Right hindlimb (tissue), 1 donor: ENCODE measurements at places on chromosomes 4 and X.

GRCh38 chr4:147753047-147753446 is 21.2 kb downstream of the ARHGAP10 start:
- no peak for DNase-seq

GRCh38 chr4:143399113-143399949 is 62.7 kb downstream of the GAB1 start:
- DNase-seq, result no peak

- no peak for DNase-seq
Measured at GRCh38 chr4:94208918-94209317, 1.3 kb downstream of the SMARCAD1 start.

DNA sequence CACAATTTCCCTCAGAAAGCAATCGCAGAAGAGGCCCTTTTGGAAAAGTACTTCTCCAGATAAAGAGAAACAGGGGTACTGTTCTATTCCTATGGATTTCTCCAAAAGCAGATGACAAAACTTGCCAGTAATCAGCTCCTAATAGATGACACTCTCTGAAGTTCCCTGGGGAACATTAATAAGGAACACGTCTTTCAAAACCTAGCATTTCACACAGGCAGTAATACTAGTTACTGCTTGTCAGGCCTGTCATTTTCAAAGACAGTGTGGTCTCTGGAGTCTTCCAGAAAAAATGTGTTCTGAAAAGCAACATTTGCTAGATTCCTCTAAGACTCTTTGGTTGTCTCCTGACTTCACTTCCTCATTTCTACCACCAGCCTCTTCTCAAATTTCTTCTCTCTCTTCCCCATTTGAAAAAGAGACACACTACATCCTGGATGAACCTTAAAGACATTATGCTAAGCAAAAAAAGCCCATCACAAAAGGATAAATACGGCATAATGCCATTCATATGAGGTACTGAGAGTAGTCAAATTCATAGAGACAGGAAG is 47.3 kb downstream of the CHRDL1 start:
- no peak for DNase-seq
